ENCODE measurements at places on chromosomes 4 and X.

DNA sequence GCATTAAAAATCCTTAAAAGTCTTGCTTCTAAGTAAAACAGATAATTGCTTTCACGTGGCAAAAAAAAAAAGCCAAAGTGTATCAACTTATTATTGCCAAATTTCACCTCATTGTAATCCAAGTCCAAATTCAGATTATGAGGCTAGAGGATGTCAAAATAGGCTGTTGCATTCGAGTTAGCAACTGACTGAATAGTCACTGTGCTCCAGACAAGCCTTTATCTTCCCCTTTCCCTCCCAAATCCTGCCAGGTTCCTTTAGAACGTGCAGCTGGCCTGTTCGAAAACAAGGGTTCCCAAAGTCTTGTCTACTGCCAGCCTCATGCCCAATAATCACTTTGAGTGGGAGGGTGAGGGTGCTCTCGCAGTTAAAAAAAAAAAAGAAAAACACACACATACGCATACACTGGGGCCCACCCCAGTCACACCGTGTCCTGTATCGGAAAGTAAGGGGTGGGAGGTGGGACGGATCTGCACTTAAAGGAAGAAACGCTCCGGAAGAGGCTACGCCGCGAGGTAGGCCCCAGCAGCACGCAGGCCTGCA lies 603 bp downstream of the MAD2L1 start:
- DNase-seq: no peak

- no peak for DNase-seq
Measured at GRCh38 chr4:23091711-23092110, 399.0 kb downstream of the GBA3 start.

GRCh38 chrX:54675762-54676161 lies 122.3 kb downstream of the ITIH6 start:
- DNase-seq: no peak

GRCh38 chrX:136694431-136695087 lies 46.6 kb downstream of the CD40LG start:
- no peak for DNase-seq

DNA sequence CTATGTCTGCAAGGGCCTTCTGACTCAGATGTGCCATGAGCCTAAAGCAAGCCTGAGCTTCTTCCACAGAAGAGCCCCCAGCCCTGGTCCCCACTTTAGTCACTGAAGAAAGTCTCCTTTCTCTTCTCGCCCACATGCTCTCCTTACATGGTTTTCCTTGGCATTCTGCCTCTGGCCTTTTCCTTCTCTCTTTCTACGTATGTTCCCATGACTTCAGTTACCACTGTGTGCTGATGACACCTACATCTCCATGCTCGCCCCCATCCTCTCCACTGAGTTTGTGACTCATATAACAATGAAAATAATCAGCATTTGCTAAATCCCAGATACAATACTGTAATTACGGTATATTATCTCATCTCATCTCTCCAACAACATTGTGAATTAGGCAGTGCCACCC lies 149.3 kb downstream of the AMMECR1 start:
- no peak for DNase-seq

DNA sequence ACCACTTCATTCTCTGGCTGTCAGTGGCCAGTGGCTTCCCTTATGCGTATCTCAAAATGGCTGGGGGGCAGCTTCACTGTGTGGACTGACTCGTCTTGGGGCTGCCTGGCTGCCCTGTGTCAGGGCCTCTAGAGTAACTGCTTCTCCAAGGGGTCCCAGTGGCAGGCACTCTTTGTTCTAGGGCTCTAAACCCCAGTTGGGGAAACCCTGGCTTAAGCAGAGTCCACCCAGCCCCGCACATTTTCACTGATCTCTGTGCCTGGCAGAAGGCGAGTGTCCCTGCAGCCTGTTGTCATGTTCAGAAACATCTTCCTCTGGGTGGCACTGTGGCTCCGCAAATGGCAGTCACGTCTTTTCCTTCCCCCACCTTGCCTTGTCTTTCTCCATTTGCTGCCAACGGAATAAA lies 59.7 kb downstream of the NBDY start:
- no peak for DNase-seq

DNA sequence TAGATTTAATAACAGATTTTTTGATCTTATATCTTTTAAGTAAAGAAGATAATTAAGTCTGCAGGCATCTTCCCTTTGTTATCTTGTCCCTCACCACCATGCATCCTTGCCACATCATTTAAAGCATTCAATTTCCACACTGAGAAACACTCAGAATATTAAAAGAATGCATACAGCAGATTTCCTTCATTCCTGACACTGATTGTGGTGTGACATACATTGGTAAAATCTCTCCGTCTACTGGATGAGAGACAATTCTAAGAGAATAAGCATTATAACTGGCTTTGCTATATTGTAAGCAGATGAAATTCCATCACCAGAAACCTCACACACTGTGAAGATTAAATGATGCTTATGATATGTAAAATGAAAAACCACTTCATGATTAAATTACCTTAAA lies 97.4 kb upstream of the TRPC5OS start:
- DNase-seq: no peak
